ENCODE measurements at places on chromosomes 7 and 10. TPM values are rescaled to one million over a fixed set of nuclear protein-coding genes. Genes with fewer than 3 reads are reported as not detected.
A peak's percentile ranks its signal among the peaks of the same experiment; 100 is the strongest.

- no peak overlapping the region for H3K4me3 ChIP-seq
- DNase-seq = no peak
- no peaks in the 10 kb centered on the region for H3K4me1 ChIP-seq
- peaks cover 26% of the 10 kb centered on the region for H3K36me3 ChIP-seq
- H3K27me3 ChIP-seq = no peaks in the 10 kb centered on the region
Observed at GRCh38 chr7:158885624-158886023, 29.3 kb downstream of the DYNC2I1 start.

The BRAF gene
- 34.8 TPM for total RNA-seq

The PODXL gene
- total RNA-seq = 58.5 TPM

The PHKG1 gene
- 0.21 TPM for total RNA-seq

The PAPSS2 gene
- 2.4 TPM for total RNA-seq

The DNAJC12 gene
- 6.7 TPM for total RNA-seq

DNA sequence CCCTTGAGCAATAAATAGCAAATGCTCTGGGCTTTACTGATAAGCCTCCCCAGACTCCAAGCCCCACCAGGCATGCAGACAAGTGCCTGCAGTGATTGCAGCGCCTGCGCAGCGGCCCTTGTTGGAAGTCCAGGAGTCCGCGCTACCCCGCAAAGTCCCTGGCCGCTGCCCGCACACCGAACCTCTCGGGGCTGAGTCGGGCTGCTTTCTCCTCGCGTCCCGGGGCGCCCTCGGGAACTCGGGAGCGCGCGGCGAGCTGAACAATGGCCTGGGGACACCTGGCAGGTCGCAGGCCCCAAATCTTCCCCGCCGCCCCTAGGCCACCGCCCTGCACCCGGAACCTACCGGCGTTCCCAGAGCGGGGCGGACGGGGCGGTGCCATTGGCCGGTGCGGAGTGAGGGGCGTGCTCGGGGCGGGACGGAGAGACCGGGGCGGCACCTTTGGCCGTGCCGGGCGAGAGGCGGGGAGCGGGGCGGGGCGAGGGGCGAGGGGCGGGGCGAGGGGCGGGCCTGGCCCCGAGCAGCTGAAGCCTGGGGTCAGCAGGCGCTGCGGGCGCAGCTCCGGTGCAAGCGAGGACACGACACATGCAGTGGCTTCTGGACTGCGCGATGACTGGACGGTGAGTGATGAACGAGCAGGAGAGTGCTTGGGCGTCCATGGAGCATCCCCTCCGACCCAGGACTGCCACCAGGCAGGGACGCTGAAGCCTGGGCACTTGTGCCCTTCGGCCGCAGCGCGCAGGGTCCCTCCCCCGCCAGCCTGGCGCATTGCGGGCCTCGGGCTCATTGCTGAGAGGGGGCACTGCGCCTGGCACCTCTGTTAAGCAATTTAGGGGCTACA is at the start of gene RASSF4:
Gene RASSF4 (plus strand): TSS at position 556 of the 841 bp plus-strand sequence. CDS start 10,401 bp downstream, outside the sequence.
- DNase-seq = peak; percentile 87
- H3K4me3 ChIP-seq = peak within 1 kb of the TSS; percentile 44
- no peaks in the 10 kb centered on the region for H3K27me3 ChIP-seq
- peaks cover 58% of the 10 kb centered on the region for H3K4me1 ChIP-seq

The CLIP2 gene
- total RNA-seq = 20.0 TPM

- H3K36me3 ChIP-seq = peaks cover 16% of the 10 kb centered on the region
- no peaks in the 10 kb centered on the region for H3K4me1 ChIP-seq
- H3K27ac ChIP-seq = no peak overlapping the region
- peaks cover 7% of the 10 kb centered on the region for H3K27me3 ChIP-seq
Observed at GRCh38 chr10:69516316-69516715, 56.9 kb downstream of the NEUROG3 start.

DNA sequence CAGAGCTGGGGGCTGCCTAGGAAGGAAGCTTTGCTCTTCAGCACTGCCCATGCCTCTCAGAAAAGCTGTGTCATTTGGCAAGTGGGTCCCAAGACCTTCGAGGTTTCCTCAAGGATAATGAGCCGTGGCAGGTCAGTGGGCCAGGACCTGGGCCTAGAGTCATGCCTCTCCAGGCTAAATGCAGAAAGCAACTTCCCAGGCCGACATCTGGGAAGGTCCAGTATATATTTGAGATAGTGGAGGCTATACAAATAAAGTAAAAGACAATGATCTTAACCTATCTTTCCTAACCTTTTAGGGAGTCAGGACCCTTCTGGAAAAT is 2.4 kb upstream of the HOXA10 start:
- no peak overlapping the region for H3K27ac ChIP-seq
- H3K4me1 ChIP-seq = no peaks in the 10 kb centered on the region
- peaks cover 100% of the 10 kb centered on the region for H3K27me3 ChIP-seq
- no peak overlapping the region for H3K4me3 ChIP-seq

DNA sequence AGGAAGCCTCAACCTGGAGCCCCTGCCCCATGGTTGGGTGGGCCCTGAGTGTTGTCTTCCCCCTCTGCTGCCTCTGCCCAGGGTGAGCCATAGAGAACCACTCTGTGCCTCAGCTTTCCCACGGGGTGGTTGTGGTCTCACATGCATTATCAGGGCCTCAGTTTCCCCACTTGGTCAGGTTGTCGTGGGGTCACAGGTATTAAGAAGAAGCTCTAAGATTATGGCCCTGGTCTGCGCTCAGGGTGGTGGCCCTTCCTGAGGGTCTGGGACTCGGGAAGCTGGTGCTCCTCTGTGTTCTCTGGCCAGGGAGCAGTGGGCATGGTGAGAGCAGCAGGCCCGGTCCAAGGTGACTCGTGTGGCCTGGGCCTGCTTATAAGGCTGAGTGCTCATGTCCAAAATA is 17.8 kb downstream of the LRRC27 start:
- peaks cover 7% of the 10 kb centered on the region for H3K36me3 ChIP-seq
- no peak overlapping the region for H3K4me3 ChIP-seq
- no peak for DNase-seq
- H3K27me3 ChIP-seq = no peaks in the 10 kb centered on the region
- no peaks in the 10 kb centered on the region for H3K4me1 ChIP-seq

The PILRA gene
- 3.1 TPM for total RNA-seq

The PTF1A gene
- not detected for total RNA-seq

DNA sequence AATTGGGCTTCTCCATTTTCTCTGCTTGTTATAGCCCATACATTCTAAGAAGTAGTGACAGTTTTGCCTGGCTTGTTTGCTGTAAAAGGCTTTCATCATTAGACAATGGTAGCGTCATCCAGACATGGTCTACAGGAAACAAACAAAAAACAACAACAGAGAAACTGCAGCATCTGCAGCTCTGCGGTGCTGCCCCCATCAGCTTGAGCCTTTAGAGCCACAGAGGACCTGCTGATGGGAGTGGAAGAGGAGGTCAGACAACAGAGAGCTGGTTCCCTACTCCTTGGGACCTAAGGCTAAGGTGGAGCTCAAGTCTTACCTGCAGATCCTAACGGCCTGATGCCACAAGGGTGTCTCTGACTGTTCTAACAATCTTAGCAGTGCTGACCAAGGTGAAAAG is 3.1 kb downstream of the INA start:
- DNase-seq = no peak
- H3K4me3 ChIP-seq = no peak overlapping the region
- no peak overlapping the region for H3K27ac ChIP-seq
- no peaks in the 10 kb centered on the region for H3K4me1 ChIP-seq
- H3K36me3 ChIP-seq = no peaks in the 10 kb centered on the region

- H3K36me3 ChIP-seq = no peaks in the 10 kb centered on the region
- H3K27ac ChIP-seq = no peak overlapping the region
- H3K4me3 ChIP-seq = no peak overlapping the region
- DNase-seq = no peak
Observed at GRCh38 chr10:49388161-49388560, 7.7 kb downstream of the DRGX start.

- peaks cover 2% of the 10 kb centered on the region for H3K36me3 ChIP-seq
- no peaks in the 10 kb centered on the region for H3K27me3 ChIP-seq
- no peak for DNase-seq
- H3K27ac ChIP-seq = no peak overlapping the region
- H3K4me3 ChIP-seq = no peak overlapping the region
Observed at GRCh38 chr7:78254726-78255055, 456.1 kb downstream of the PHTF2 start.

DNA sequence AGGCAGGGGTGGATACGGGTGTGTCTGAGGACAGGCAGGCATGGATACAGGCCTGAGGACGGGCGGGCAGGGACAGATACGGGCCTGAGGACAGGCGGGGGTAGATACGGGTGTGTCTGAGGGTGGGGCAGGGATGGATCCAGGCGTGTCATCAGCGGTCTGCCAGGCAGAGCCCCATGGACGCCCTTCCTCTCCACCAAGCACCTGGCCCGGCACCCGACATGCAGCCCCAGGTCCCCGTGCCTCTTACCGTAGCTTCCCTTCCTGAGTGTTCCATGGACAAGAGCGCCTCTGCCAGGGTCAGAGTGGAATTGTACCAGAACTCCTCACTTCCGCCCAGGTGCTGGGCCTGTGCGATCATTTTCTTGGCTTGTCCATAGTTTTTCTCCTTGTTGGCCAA is 74.6 kb upstream of the NKX6-2 start:
- H3K36me3 ChIP-seq = no peaks in the 10 kb centered on the region
- no peak for DNase-seq
- H3K27me3 ChIP-seq = no peaks in the 10 kb centered on the region
- no peaks in the 10 kb centered on the region for H3K4me1 ChIP-seq
- H3K4me3 ChIP-seq = no peak overlapping the region

The SLIT1 gene
- total RNA-seq = 11.0 TPM

DNA sequence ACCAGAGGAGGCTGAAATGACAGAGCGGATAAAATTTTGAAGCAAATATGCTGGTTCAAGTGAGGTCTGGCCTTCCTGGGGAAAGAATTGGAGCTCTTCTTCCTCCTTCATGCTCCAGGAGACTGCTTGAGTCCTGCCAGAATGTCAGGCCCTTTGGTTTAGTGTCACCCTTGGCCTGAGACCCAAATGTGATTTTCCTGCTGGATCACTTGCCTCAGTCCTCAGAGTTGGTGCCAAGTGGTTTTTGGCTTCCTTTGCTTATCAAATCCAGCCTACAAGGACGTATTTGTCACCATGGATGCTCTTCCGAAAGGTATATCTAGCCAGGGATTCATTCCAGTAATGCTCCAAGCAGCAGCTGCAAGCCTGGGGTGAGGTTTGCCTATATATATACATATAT is 118.4 kb downstream of the PLPP4 start:
- no peak overlapping the region for H3K4me3 ChIP-seq
- no peaks in the 10 kb centered on the region for H3K27me3 ChIP-seq
- no peaks in the 10 kb centered on the region for H3K36me3 ChIP-seq
- no peak for DNase-seq

DNA sequence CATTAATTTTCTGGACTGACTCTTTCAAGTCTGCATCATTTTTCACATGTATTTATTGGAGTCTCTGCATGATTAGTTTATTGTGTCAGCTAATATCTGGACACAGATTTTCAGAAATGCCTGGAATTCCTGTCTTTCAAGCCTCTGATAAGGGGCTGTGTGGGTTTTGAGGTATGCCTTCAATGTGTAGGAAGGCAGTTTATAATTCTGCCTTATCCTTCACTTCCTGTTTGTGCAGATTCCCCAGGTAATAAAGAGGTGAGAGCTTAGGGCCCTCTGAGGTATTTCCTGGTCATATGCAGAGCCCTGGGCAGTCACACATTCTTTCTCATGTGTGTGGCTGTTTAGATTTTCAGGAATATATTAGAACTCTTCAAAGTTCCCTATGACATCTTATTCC is 79.4 kb upstream of the PRKCQ start:
- H3K4me3 ChIP-seq = no peak overlapping the region
- H3K4me1 ChIP-seq = no peaks in the 10 kb centered on the region
- no peak overlapping the region for H3K27ac ChIP-seq
- no peak for DNase-seq
- H3K27me3 ChIP-seq = no peaks in the 10 kb centered on the region

The GPC2 gene
- 37.4 TPM for total RNA-seq

The TYSND1 gene
- total RNA-seq = 28.8 TPM

DNA sequence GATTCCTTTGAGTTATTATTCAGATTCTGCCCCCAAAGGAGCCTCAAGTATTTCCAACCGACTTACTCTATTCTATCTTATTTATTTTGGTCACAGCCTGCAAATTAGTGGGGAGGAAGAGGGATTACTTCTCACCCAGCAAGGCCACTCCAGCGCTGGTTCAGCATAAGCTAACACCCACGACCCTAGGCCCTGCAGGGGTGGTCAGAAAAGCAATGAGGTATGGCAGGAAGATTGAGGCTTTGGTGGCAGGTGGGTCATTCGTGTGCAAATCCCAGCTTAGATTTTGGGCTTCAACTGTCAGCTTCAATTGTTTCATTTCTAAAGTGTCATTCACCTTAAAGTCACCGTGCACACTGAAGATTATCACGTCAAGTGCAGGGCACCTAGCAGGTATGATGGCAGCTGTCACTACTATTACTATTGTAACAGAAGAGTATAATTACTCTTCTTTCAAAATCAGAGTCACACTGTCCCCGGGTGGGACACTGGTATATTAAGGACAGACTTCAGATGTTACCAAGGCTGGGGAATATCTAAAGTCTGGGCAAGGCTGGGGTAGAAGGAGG is 48.8 kb upstream of the OPTN start:
- DNase-seq = no peak
- H3K4me1 ChIP-seq = no peaks in the 10 kb centered on the region
- no peaks in the 10 kb centered on the region for H3K27me3 ChIP-seq
- H3K27ac ChIP-seq = no peak overlapping the region
- no peak overlapping the region for H3K4me3 ChIP-seq
- no peaks in the 10 kb centered on the region for H3K36me3 ChIP-seq

DNA sequence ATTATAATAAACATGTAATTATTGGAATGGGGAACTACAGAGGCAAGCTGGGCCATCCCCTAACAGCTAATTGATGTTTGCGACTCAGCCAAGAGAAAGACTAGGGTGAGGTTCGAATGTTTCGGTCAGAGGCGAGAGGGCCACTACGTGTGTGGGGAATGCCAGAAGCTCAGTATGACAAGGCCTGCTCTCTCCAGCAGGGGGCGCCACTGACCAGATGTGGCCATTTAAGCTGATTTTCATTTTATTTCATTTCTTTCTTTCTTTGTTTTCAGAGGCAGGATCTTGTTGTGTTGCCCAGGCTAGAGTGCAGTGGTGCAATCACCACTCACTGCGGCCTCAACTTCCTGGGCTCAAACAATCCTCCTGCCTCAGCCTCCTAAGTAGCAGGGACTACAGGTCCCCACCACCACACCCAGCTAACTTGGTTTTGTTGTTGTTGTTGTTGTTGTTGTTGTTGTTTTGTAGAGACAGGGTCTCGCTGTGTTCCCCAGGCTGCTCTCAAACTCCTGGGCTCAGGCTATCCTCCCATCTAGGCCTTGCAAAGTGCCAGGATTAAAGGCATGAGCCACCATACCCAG is 38.1 kb downstream of the TMEM130 start:
- no peaks in the 10 kb centered on the region for H3K27me3 ChIP-seq
- no peaks in the 10 kb centered on the region for H3K4me1 ChIP-seq
- H3K36me3 ChIP-seq = no peaks in the 10 kb centered on the region
- no peak for DNase-seq

The KLHDC10 gene
- 10.4 TPM for total RNA-seq

The CCM2 gene
- 38.3 TPM for total RNA-seq

GRCh38 chr10:87945984-87946383 is 82.6 kb downstream of the PTEN start:
- H3K27ac ChIP-seq = no peak overlapping the region
- H3K27me3 ChIP-seq = no peaks in the 10 kb centered on the region
- H3K4me3 ChIP-seq = no peak overlapping the region
- H3K4me1 ChIP-seq = peaks cover 4% of the 10 kb centered on the region

DNA sequence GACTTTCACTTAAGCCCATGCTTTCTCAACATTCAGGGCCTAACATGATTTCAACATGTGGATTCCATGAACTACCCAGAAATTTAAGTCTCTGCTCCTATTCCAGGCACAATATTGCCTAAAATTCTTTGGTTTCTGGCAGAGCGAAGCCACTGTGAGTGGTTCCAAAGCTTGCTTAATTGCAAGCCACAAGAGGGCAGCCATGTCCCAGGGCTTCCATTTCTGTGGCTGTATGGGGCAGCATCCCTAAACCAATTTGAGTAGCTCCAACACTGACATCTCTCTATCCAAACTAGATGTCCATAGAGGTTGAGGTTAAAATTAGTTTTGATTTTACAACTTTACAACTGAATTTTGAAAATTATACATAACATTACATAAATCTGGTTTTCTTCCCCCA is 56.3 kb upstream of the MDFIC start:
- peak; percentile 52 for DNase-seq
- H3K4me1 ChIP-seq = no peaks in the 10 kb centered on the region
- no peak overlapping the region for H3K27ac ChIP-seq
